Chondrocyte (in vitro differentiated cells): ENCODE measurements at places on chromosomes 5 and 9. TPM values are rescaled to one million over a fixed set of nuclear protein-coding genes. Genes with fewer than 3 reads are reported as not detected.

DNA sequence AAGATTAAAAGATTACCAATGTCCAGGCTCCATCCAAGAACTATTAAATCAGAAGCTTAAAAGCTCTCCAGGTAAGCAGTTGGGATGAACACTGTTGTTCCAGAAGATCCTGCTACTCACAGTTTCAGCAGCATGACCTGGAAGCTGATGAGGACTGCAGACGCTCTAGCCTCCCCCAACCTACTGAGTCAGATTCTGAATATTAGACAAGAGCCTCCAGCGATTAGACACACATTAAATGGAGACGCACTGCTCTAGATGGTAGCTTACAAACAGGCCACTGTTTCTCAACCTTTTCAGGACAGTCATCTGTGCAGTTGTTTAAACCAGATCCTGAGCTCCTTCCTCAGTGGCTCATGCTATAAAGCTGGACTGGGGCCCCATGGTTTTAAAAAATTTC is 54.3 kb downstream of the MTMR12 start:
- H3K36me3 ChIP-seq: peaks cover 46% of the 10 kb centered on the region
- peaks cover 22% of the 10 kb centered on the region for H3K4me1 ChIP-seq
- no peak for DNase-seq
- no peak overlapping the region for H3K27ac ChIP-seq
- H3K4me3 ChIP-seq: no peak overlapping the region

- no peaks in the 10 kb centered on the region for H3K27me3 ChIP-seq
- peaks cover 33% of the 10 kb centered on the region for H3K4me1 ChIP-seq
- H3K36me3 ChIP-seq: peaks cover 5% of the 10 kb centered on the region
- no peak for DNase-seq
These were observed 105.6 kb downstream of the SUSD1 start for GRCh38 chr9:112069318-112070169.

- no peak for DNase-seq
- no peaks in the 10 kb centered on the region for H3K36me3 ChIP-seq
- H3K4me1 ChIP-seq: peaks cover 63% of the 10 kb centered on the region
- H3K27ac ChIP-seq: peak overlapping the region; percentile 76
- no peaks in the 10 kb centered on the region for H3K27me3 ChIP-seq
These were observed 193.3 kb downstream of the NTRK2 start for GRCh38 chr9:84862810-84863287.

- no peak for DNase-seq
- no peak overlapping the region for H3K27ac ChIP-seq
- H3K36me3 ChIP-seq: no peaks in the 10 kb centered on the region
- H3K4me1 ChIP-seq: peaks cover 6% of the 10 kb centered on the region
These were observed 657 bp upstream of the PCDH12 start for GRCh38 chr5:141958546-141959172.

DNA sequence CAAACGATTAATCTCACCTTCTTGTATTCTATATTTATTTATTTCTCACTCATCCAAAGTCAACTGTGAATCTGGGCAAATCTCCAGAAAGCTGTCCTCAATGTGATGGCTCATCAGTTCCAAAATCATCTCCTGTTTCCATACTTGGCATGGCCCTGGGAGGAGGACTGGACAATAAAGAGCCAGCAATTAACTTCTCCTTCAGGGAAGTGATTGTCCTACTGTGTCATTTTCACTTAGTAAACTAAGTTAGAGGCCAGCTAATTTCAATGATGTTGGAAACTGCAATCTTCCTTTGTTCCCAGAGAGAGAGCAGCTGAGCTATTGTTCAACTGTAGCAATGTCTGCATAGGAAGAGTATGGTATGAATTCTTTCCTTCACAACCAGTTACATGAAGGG is 17.5 kb downstream of the CDH12 start:
- H3K27me3 ChIP-seq: peaks cover 14% of the 10 kb centered on the region
- H3K27ac ChIP-seq: no peak overlapping the region
- H3K4me1 ChIP-seq: no peaks in the 10 kb centered on the region
- no peak overlapping the region for H3K4me3 ChIP-seq
- no peaks in the 10 kb centered on the region for H3K36me3 ChIP-seq

GRCh38 chr5:108546939-108547338 is 165.0 kb upstream of the FBXL17 start:
- no peaks in the 10 kb centered on the region for H3K36me3 ChIP-seq
- DNase-seq: no peak
- H3K27ac ChIP-seq: peak overlapping the region; percentile 2
- H3K4me3 ChIP-seq: no peak overlapping the region
- peaks cover 35% of the 10 kb centered on the region for H3K4me1 ChIP-seq
- H3K27me3 ChIP-seq: no peaks in the 10 kb centered on the region

Gene GRIA1
- total RNA-seq: 0.55 to 13.9 TPM (median 0.77 TPM) in 3 replicates

Gene C5orf52
- total RNA-seq: not detected in 3 replicates

Gene RLN2
- total RNA-seq: not detected in 3 replicates

Gene ST6GALNAC6
- 45.5 to 54.3 TPM (median 47.5 TPM) in 3 replicates for total RNA-seq

Gene MLANA
- not detected in 3 replicates for total RNA-seq

Gene OMD
- 25.6 to 148 TPM (median 28.5 TPM) in 3 replicates for total RNA-seq

Gene TMEM174
- not detected in 3 replicates for total RNA-seq
